HEK293T (cell line): ENCODE measurements at places on chromosomes 2 and 18.

GRCh38 chr2:222281506-222281905, 17.3 kb downstream of the PAX3 start:
- no peak for DNase-seq

DNA sequence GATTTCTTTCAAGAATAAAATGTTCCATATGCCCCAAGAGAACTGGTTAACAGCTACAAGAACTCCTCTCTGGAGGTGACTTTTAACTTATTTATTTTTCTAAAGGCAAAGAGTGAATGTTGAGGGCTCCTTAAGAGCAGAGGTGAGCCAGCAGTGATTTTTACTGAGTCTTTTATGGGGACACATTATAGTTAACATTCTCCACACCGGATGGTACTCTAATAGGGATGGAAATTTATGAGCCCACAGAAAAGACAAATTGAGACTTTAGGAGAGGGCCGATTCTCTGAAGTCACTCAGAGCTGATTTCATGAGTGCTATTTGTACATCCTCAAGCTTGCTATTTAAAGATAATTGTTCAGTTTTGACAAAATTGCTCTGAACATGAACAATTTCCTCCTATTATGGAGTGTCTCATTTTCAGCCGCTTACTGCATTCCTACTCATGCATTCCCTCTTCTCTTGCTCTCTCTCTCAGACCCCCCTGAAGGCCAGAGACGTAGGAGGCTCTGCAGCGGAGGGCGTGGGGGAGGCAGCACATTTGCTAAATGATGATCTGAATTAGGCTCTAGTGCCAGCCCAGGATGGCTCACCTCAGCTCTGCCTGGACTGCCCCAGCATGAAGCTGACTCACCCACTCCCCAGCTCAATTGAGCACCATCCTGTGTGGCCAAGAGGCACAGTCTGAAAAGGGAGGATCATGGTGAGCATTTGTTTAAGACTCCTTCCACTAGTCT, 5.9 kb upstream of the RPL37A start:
- DNase-seq: no peak

- DNase-seq: no peak
Measured at GRCh38 chr2:12960671-12961070, 243.9 kb downstream of the TRIB2 start.

GRCh38 chr2:221601376-221601775, 29.3 kb upstream of the EPHA4 start:
- DNase-seq: no peak

DNA sequence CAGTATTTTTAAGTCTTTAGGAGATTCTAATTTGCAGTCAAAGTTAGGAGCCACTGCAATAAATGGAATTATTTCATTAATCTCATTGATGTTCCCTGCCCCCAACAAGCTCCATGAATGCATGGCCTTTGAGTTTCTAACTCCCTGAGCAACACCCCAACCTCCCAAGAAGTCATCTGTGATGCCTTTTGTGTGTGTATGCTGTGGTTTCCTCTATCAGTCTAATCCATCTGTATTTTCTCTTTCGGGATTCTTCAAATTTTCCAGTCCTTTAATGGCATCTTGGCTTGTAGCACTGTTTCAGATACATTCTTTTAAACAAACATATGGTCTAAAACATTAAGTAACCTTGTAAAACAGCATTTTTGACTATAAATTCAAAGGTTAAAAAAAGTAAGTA, 16.8 kb downstream of the SERPINB10 start:
- DNase-seq: no peak

- DNase-seq: no peak
Measured at GRCh38 chr18:78920456-78921138, 59.0 kb upstream of the SALL3 start.
